ENCODE measurements at places on chromosomes 7 and 10.

GRCh38 chr7:120988591-120989256, at the start of gene CPED1:
Gene CPED1 (plus strand): TSS chr7:120988711. CDS start chr7:120989622, 911 bp downstream.
- DNase-seq: peak; percentile 78

DNA sequence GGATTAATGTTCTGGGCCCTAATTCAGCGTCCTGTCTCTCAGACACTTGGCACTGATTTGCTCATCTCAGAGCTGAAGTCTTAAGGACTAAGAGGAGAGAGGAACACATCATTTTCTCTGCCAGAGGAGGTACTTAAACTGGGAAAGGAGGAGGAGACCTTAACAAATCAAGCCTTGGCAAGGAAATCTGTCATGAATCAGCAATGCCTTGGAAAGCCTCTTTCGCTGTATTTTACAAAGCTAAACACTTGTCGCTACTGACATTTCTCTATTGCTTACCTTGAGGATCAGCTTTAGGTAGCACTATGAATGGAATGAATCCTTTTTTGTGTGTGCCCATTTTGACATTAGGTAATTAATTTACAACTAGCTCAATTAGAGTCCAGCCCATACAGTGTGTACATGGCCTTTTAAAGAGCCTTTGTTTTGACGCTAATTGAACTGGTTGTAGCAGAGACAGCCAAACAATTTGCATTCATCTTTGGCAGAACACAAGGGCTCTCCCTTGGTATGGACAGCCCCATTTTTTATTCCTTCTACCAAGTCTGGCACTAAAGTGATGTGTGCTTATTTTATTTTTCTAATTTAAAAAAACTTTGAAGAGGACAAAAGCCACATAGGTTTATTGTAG, 37.4 kb downstream of the AUTS2 start:
- no peak for DNase-seq

DNA sequence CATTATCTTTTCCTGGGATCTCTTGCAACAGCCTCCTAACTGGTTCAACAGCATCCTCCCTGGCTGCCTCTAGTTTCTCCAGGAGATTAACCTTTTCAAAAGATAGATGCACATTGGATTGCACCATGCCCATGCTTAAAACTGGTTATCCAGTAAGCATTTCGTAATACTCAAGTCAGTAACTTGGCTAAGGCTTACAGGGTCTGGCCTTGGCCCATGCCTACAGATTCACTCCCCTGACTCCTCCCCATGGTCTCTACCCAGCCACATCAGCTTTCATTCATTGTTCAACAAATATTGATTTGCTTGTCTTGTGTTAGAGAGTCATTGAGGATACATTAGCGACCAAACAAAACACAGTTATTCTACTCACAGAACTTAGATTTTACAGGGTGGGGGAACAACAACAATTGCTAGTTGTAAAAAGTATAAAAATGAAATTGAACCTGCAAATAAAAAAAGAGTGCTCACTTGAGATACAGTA, 1.8 kb upstream of the KIF20B start:
- DNase-seq: no peak

GRCh38 chr10:13990392-13990805, 340.3 kb downstream of the FRMD4A start:
- DNase-seq: peak; percentile 74

DNA sequence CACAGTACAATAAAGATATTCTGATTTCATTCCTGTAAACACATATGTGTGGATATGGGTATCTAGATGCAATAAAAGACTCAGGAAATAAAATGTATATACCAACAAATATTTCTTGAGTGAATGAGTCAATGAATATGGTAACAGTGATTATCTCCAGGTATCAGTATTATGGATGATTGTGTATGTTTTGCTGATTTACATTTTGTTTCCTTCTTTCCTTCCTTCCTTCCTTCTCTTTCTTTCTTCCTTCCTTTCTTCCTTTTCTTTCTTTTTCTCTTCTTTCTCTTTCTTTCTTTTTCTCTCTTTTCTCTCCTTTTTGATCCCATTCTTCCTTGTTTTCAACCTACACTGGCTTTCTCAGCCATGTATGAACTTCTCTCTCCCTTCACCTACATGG, 85.3 kb upstream of the DLX6 start:
- DNase-seq: no peak

- DNase-seq: no peak
These were observed 134.3 kb downstream of the DOCK4 start for GRCh38 chr7:112071856-112072255.

- no peak for DNase-seq
These were observed 466.7 kb downstream of the TYW1 start for GRCh38 chr7:67463316-67463715.

- no peak for DNase-seq
These were observed 479 bp upstream of the SEMA4G start for GRCh38 chr10:100968863-100969186.

- no peak for DNase-seq
These were observed 272.8 kb upstream of the ZNF32 start for GRCh38 chr10:43921478-43921877.

- no peak for DNase-seq
These were observed 50.0 kb upstream of the USP6NL start for GRCh38 chr10:11661441-11661840.

- DNase-seq: no peak
These were observed 52.1 kb downstream of the ADD3 start for GRCh38 chr10:110059925-110060324.

GRCh38 chr10:73110345-73110849, at the start of gene NUDT13:
Gene NUDT13 (plus strand): TSS chr10:73110455. CDS start chr10:73114366, 3,911 bp downstream.
- DNase-seq: peak; percentile 82

DNA sequence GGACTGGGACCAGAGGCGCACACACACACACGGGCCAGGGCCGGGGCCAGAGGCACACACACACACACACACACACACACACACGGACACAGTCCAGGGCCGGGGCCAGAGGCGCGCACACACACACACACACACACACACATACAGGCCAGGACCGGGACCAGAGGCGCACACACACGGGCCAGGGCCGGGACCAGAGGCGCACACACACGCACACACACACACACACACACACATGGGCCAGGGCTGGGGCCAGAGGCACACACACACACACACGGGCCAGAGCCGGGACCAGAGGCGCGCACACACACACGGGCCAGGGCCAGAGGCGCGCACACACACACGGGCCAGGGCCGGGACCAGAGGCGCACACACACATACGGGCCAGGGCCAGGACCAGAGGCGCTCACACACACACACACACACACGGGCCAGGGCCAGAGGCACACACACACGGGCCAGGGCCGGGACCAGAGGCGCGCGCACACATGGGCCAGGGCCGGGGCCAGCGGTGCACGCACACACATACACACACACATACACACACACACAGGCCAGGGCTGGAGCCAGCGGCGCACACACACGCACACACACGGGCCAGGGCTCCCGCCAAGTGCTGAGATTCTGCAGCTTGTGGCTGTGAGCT, 268.8 kb downstream of the ELFN1 start:
- no peak for DNase-seq

GRCh38 chr7:46133072-46133471, 212.0 kb upstream of the IGFBP3 start:
- DNase-seq: no peak

DNA sequence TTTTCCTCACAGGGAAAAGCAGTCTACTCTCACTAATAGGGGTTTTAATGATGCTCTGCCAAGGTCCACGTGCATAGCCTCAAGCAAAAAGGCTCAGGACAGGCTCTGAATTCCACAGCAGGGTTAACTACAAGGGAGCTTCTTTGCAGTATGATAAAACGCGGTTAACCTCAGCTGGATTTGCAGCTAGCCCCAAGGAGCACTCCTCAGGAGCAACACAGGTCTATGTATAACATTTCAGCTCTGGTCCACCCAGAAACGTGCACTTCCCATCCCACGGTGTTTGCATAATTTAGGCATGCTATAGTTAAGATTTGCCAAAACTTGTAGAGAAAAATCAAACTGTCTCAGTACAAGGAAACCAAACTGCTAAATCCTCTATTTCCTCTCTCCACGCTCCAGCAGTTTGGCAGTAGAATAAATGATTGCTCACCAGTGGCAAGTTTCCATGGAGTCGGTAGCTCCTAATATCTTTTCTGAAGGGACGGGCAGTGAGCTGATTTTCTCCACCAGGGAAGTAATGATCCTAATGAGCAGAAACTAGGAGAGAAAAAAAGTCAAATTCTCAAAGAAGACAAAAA, 13.1 kb upstream of the ASB4 start:
- peak; percentile 5 for DNase-seq

GRCh38 chr7:75870557-75871161, 8.2 kb upstream of the RHBDD2 start:
- no peak for DNase-seq

DNA sequence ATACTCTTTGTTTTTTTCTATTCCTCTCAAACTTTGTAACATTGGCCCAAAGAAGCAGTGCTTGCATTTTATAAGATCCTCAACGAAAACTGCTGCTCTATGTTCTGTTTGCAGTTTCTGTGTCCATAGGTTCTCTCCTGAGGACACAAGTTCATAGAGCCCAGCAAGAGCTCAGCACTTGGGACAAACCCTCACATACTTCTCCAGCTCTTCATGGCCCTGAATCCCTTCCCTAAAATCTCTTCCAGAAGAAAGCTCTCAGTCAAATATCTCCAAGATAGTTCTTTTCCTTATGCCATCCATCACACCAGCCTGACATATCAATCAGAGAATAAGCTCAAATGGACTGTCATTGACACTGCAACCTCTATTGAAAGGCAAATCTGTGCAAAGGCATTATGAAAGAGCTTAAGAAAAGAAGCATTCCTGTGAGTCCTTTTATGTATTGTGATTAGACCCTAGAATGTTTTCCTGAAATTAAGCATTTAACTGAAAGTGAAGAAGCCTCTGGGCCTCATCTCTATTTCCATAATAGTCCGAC, 405.5 kb downstream of the ANKRD7 start:
- DNase-seq: no peak

- DNase-seq: no peak
These were observed 5.1 kb downstream of the ING3 start for GRCh38 chr7:120955577-120956149.

DNA sequence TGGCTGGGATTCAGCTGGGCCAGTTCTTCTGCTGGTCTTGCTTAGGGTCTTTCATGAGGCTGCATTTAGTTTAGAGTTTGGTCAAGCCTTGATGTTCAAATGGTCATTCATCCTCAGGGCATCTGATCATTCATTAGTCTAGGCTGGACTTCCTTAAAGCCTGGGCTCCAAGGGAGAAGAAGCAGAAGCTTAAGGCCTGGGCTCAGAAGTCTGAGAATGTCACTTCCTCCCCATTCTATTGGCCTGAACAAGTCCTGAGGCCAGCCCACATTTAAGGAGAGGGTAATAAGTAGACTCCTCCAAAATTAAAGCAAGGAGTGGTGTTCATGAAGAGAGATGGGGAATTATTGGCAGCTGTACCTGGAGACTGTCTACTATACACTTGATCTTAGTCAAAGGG, 193.2 kb upstream of the HABP2 start:
- DNase-seq: no peak

GRCh38 chr10:119446441-119447277, 95.9 kb downstream of the RGS10 start:
- no peak for DNase-seq

DNA sequence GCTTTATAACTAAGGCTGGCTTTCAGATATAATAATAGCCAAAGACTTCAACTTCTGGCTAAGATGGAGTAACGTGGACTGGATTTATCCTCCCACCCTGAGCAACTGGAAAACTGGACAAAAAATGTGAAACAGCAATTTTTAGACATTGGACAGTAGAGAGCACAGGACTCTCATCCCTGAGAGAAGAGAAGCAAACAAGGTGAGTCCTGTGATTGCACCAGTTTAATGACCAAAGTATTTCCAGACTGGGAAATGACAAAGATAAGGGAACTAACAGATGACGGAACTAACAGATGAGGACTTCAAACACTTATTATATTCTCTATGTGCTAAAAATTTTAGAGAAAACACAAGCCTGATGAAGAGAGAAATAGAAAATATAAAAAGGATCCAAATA, 175.7 kb upstream of the SLC25A13 start:
- DNase-seq: no peak

- DNase-seq: peak; percentile 91
These were observed 20.3 kb upstream of the KLF6 start for GRCh38 chr10:3805201-3805790.

DNA sequence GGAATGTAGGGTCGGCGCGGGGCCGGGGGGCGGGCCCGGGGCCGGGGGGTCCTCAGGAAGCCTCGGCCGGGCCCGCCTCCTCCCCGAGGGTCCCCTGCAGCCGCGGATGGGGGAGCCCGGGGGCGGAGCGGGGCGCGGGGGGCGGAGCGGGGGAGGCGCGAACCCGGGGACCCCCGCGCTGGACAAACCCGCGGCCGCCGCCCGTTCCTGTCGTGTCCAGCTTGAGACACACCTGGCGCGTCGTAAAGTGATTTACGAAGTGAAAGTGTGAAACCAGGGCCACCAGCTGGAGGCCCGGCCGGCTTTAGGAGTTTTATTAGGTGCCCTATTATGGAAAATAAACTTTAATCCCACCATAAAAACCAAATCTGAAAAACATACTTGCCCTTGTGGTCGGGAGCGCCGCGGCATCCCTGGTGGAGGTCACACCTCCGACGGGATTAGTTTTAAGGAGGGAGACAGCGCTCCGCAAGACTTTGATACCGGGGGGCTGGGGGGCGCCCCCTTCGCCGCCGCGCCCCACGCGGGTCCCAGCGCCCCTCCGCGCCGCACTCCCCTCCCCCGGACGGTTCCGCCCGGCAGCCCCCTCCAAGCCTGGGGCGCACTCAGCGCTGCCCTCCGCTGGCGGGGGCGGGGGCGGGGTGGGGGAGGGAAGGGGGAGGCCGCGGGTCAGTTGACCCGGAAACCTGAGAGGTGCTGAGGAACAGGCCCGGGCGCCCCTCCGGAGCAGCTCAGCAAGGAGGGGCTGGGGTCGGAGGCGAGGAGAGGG, 10.3 kb downstream of the MNX1 start:
- DNase-seq: no peak

DNA sequence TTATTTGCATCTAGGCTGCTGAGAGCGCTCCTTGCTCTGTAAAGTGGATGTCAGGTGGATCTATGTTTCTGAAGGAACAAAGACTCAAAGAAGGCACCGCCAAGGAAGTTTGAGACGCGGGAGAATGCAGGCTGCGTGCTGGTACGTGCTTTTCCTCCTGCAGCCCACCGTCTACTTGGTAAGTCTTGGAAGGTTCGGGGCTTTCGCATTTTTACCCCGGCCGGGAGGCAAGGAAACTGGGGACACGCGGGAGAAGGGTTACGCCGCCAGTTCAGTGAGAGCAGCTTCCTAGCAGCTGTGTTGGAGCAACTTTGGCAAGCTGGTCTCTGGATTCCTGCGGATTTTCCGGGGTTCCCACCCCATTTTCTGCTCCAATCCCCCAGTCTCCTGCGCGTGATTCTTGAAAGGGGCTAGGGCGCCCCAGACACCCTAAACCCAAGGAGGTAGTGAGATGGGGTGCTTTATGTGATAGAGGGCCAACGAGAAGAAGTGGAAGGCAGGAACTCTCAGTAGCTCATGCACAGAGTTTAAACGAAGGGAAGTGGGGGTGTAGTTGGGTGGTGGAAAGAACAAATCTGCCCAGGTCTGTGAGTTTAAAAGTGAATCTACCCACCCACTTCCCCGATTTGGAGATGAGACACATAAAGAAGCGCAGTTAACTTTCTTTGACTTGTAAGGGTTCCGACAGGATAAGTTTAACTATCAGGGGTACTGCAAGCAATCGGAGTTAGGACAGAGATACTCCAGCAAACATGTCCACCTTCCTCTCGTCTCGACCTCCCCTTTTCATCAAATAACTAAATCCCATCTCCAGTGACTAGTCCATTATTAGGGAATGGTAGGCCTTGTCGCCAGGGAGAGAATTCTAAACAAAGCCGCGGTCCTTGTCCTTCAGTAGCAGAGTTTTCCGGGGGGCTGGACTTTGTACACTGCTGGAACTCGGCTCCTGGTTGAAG, 2.5 kb downstream of the NXPH1 start:
- DNase-seq: no peak

Measured in EH (cell line).